ENCODE measurements at places on chromosomes 1 and 21.

- DNase-seq: no peak
Observed at GRCh38 chr1:88276163-88276562, 407.9 kb upstream of the PKN2 start.

GRCh38 chr1:197778366-197778945, 3.2 kb upstream of the DENND1B start:
- DNase-seq: no peak

DNA sequence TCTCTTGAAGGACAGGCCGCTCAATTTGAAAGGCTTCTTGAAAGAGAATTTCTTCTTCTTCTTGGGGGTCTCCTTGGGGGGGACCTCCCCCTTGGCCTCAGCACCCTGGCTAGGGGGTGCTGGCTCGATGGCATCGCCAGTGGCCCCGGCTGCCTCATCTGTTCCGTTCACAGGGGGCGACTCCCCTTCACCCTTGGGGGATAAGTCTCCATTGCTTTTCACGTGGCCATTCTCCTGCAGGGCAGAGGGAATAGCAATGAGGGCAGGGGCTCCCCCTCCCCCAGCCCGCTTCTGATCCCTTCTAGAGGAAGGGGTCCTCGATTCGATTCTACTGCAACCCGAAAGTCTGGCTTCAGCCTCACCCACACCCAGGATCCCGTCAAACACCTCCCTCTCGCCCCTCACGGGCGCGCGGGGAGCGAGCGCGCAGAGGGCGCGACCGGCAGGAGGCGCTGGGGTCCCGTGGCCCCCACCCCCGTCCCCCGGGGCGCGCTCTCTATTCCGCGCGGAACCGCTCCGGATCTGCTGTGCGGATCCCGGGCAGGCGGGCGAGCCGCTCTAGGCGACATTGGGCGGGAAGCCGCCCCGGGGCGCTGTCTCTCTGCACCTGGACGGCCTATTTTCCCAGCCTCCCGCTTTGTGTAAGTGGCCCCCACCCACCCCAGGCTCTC, 1.0 kb downstream of the MARCKSL1 start:
- DNase-seq: no peak

GRCh38 chr1:84750110-84750730, 60.0 kb upstream of the SSX2IP start:
- DNase-seq: no peak

DNA sequence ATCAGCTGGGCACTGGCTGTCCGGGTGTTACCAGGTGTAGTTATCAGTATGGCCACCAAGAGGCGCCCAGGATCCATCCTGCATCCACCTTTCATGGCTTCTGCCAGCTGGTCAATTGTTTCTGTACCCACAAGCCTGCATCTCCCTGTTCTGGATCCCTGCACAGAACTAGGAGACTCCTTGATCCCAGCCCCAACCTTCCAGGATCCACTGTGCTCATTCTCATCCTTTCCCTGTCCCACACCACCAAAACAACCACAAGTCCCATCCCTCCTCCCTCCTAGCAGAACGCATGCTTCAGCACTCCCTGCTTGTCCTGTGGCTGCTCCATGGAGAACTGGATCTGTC, 27.2 kb upstream of the FOXE3 start:
- DNase-seq: no peak

DNA sequence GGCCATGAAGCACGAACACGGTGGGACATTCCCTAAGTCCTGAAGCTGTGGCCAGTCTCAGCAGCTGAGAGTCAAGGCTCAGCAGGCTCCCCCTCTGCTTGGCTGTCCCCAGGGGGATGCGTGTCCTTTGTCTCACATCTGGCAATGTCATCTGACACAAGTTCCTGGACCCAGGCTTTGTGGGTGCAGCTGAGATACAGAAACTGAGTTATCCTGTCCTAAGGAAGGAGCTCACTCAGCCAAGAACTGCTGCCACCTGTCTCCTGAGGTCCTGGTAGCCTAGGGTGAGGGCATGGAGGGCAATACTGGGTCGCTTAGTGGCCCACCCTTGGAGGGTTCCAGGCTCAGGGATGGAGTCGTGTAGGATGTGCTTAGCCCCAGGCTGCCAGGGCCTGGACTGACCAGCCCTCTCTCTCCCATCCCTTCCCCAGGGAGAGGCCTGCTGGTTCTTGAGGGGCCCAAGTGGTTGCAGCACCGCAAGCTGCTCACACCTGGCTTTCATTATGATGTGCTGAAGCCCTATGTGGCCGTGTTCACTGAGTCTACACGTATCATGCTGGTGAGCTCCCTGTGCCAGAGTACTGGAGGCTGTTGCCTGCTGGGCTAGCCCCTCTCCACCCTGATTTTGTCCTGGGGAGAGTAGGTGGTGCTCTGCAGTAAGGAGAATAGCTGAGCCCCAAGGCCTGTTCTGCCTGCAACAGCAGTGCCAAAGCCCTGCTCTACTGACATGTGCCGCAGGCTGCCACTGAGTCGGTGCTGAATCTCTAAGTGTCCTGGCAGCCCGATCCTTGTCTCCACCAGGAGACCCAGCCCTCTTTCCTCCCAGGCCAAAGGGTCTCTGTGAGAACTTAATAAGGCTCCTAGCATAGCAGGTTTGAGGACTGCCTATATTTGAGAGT, 13.5 kb downstream of the CYP4B1 start:
- no peak for DNase-seq

GRCh38 chr1:38134294-38134755, 87.7 kb upstream of the POU3F1 start:
- no peak for DNase-seq

GRCh38 chr1:13828454-13829151, 128.6 kb downstream of the PRDM2 start:
- DNase-seq: no peak
